ENCODE measurements at places on chromosomes 4 and X. TPM values are rescaled to one million over a fixed set of nuclear protein-coding genes. Genes with fewer than 3 reads are reported as not detected.

GRCh38 chr4:89640620-89641366 lies 196.2 kb downstream of the SNCA start:
- no peak overlapping the region for H3K27ac ChIP-seq
- DNase-seq = peak; percentile 73
- H3K36me3 ChIP-seq = no peaks in the 10 kb centered on the region
- H3K27me3 ChIP-seq = no peaks in the 10 kb centered on the region
- no peaks in the 10 kb centered on the region for H3K4me1 ChIP-seq

Gene BBS7
- 17.1 TPM for polyA plus RNA-seq

Gene FAM47A
- not detected for polyA plus RNA-seq

Gene CCDC120
- 27.3 TPM for polyA plus RNA-seq

DNA sequence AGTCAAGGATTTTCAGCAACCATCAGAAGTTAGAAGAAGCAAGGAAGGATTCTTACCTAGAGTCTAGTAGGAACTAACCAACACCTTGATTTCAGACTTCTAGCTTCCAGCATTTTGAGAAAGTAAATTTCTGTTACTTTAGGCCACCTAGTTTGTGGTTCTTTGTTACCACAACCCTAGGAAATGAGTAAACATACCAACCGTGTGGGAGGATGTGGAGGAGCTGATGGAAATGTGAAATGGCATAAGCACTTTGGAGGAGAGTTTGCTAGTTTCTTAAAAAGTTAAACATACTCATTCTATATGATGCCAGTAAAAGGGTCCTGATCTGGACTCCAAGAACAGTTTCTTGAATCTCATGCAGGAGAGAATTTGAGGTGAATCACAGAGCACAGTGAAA lies 679.4 kb downstream of the PDHA2 start:
- H3K27ac ChIP-seq = no peak overlapping the region
- no peak for DNase-seq
- H3K27me3 ChIP-seq = no peaks in the 10 kb centered on the region
- H3K36me3 ChIP-seq = no peaks in the 10 kb centered on the region

DNA sequence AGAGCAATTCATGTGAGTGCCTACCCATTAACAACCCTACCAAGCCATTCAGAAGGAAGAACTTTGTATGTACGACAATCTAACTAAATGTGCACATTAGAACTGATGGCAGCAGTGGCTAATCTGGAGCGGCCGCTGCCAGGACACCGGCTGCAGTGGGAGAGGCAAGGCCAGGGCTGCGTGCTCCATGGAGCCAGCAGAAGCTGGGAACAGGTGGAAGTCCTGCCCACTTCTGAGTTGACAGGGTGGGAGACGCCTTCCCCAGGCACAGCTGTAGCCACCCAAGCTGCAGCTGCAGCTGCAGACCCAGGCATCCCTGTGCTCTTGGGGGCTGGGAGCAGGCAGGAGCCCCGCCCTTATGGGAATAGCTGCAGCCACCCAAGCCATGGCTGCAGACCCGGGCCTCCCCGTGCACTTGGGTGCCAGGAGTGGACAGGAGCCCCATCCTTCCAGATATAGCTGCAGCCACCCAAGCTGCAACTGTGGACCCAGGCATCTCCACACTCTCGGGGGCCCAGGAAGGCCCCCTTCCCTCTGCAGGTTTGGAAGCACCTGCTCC lies 79.1 kb upstream of the DDX60 start:
- no peak for DNase-seq
- H3K27ac ChIP-seq = no peak overlapping the region
- H3K4me1 ChIP-seq = no peaks in the 10 kb centered on the region
- H3K4me3 ChIP-seq = no peak overlapping the region
- H3K27me3 ChIP-seq = no peaks in the 10 kb centered on the region
- peaks cover 37% of the 10 kb centered on the region for H3K36me3 ChIP-seq

GRCh38 chr4:159024266-159024665 lies 78.6 kb upstream of the RAPGEF2 start:
- no peak overlapping the region for H3K27ac ChIP-seq
- no peaks in the 10 kb centered on the region for H3K4me1 ChIP-seq
- H3K36me3 ChIP-seq = no peaks in the 10 kb centered on the region
- no peaks in the 10 kb centered on the region for H3K27me3 ChIP-seq
- peak; percentile 27 for DNase-seq

Gene FGD1
- 8.0 TPM for polyA plus RNA-seq

DNA sequence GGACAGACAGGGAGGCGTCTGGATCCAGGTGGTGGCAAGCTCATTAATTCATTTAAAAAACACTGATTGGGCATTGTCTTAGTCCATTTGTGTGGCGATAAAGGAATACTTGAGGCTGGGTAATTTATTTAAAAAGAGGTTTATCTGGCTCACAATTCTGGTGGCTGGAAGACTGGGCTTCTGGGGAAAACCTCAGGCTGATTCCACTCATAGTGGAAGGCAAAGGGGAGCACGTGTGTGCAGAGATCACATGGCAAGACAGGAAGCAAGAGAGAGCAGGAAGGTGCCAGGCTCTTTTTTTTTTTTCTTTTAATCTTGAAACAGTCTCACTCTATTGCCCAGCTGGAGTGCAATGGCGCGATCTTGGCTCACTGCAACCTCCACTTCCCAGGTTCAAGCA lies 100.2 kb upstream of the METTL14 start:
- no peak overlapping the region for H3K4me3 ChIP-seq
- no peak overlapping the region for H3K27ac ChIP-seq
- H3K36me3 ChIP-seq = no peaks in the 10 kb centered on the region

DNA sequence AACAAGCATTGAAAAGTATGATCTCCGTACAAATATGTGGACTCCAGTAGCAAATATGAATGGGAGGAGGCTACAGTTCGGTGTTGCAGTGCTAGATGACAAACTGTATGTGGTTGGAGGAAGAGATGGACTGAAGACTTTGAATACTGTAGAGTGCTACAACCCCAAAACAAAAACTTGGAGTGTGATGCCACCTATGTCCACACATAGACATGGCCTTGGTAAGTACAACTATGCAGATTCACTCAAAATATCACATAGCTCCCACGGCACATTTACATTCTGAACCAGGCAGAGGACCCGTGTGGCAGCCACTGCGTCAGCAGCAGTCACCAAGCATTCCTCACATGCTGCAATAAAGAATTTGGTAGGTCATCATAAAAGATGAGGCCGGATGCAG lies 41.3 kb downstream of the KLHL5 start:
- no peak for DNase-seq
- H3K4me3 ChIP-seq = no peak overlapping the region
- peaks cover 12% of the 10 kb centered on the region for H3K36me3 ChIP-seq
- H3K27ac ChIP-seq = no peak overlapping the region

GRCh38 chrX:143632625-143633410 lies 3.1 kb downstream of the SLITRK4 start:
- no peak overlapping the region for H3K27ac ChIP-seq
- peak overlapping the region; percentile 63 for H3K4me3 ChIP-seq
- no peaks in the 10 kb centered on the region for H3K36me3 ChIP-seq
- no peaks in the 10 kb centered on the region for H3K27me3 ChIP-seq
- DNase-seq = no peak

Gene PITX2
- 25.4 TPM for polyA plus RNA-seq

Gene DMRTC1
- not detected for polyA plus RNA-seq

DNA sequence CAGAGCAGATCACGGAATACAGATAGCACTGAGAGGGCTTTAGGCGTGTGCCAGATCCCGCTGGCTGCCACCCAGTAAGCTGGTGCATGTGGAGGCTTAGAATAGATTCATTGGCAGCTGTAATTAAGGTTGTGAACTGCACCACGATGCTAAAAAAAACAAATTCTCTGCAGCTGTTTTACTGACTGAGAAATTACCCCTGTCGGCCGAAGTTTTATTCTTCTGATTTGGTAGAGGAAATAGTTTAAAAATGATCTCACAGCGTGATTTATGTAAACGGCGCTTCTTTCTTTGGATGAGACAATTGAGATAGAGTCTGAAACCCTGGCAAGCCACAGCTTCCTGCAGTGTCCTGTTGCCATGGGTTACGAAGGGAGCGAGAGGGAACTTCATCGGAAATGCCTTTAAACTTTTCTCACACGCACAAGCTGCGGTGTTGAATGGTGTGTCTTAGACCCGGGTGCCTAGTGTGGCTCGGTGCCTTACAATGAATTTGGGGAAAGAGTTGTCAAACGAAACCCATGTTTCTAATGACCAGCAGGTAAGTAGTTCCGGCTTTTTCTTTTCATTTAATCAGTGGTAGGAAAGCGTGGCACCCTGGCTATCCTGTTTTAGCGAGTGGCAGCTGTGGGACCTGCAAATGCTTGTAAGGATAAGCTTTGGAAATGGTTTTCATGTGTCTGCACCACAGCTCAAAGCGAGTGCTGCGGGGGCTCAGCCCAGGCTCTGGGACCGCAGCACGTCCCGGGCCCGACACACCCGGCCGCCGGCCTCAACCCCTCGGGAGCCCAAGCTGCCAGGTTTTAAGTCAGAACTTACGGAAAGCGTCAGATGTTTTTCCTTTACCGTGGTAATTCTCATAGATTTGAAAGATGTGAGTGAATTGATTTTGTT lies 71.7 kb upstream of the HGFAC start:
- no peaks in the 10 kb centered on the region for H3K27me3 ChIP-seq
- no peak overlapping the region for H3K27ac ChIP-seq
- peaks cover 11% of the 10 kb centered on the region for H3K4me1 ChIP-seq
- DNase-seq = no peak
- H3K36me3 ChIP-seq = no peaks in the 10 kb centered on the region

DNA sequence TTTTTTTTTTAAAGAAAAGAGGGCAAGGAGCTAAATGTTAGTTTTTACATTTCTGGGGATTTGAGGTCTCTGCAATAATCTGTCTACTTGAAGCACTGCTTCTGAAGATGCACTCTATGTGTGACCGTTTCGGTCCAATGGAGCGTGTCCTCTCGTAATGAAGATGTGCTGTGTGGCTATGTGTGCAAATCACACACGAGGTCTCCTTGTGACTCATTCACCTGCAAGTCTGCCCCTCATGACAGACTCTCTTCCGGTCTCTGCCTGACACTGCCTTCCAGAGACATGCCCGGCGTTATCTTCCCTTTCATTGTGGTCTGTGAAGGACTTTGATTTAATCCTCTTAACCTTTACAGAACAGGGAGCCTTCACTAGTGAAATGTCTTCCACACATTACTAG lies 84.3 kb downstream of the TRAM1L1 start:
- no peak overlapping the region for H3K27ac ChIP-seq
- no peak overlapping the region for H3K4me3 ChIP-seq
- H3K36me3 ChIP-seq = no peaks in the 10 kb centered on the region
- H3K4me1 ChIP-seq = no peaks in the 10 kb centered on the region

Gene SASH3
- polyA plus RNA-seq = 11.4 TPM

GRCh38 chr4:102312417-102312816 lies 32.9 kb downstream of the SLC39A8 start:
- H3K36me3 ChIP-seq = no peaks in the 10 kb centered on the region
- no peaks in the 10 kb centered on the region for H3K4me1 ChIP-seq
- DNase-seq = no peak
- no peaks in the 10 kb centered on the region for H3K27me3 ChIP-seq

DNA sequence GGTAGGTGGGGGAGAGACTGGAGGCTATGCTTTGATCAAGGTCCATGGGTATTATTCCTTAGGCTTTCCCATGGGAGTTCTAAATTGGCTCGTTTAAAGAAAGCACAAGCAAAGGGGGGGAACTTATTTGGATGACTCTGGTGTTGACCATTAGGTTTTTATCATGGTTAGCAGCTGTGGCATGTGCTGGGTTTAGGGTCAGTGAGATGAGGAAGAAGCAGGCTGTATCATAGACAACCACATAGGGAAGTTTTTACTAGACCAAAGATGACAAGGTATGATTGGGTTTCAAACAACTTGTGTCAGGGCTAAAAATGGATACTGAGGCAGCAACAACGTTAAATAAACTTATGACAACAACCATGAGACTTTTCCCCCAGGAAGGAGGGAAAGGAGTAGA lies 97.7 kb downstream of the DNAAF6 start:
- no peak overlapping the region for H3K4me3 ChIP-seq
- H3K27me3 ChIP-seq = no peaks in the 10 kb centered on the region
- no peaks in the 10 kb centered on the region for H3K36me3 ChIP-seq
- no peaks in the 10 kb centered on the region for H3K4me1 ChIP-seq
- no peak for DNase-seq

GRCh38 chr4:76616526-76616925 lies 181.5 kb downstream of the SHROOM3 start:
- H3K27ac ChIP-seq = no peak overlapping the region
- no peak overlapping the region for H3K4me3 ChIP-seq
- no peaks in the 10 kb centered on the region for H3K36me3 ChIP-seq
- H3K4me1 ChIP-seq = peaks cover 22% of the 10 kb centered on the region
- no peaks in the 10 kb centered on the region for H3K27me3 ChIP-seq

Gene FGG
- polyA plus RNA-seq = 40.5 TPM

Gene EXOC1L
- not detected for polyA plus RNA-seq

- H3K4me3 ChIP-seq = no peak overlapping the region
- no peaks in the 10 kb centered on the region for H3K27me3 ChIP-seq
Measured at GRCh38 chr4:17805580-17806155, 4.9 kb downstream of the DCAF16 start.

Gene SSX4B
- not detected for polyA plus RNA-seq

DNA sequence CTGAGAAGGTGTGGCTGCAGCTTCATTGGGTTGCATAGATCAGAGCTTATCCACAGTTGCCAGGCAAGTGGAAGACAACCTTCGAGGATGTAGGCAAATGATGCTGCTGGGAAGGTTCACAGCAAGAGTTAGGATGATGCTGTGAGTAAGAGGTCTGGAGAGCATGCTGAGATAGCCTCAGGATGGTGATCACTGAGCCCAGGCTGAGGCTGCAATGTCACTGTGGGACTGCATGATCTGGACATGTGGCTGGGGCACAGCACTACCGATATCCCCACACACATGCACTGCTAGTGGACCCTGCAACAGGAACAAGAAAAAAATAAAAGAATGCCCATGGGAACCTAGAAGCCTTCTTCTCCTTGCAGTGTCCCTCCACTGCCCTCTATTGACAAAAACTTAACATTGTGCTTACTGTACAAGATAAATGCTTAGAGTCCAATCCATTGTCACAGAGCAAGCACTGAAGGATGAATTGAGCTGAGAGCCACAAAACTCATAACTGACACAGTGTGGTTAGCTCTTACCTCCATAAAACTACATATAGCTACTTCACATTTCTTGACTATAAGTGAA lies 105.6 kb downstream of the CNKSR2 start:
- H3K36me3 ChIP-seq = no peaks in the 10 kb centered on the region
- peak; percentile 18 for DNase-seq
- H3K27ac ChIP-seq = no peak overlapping the region
- no peak overlapping the region for H3K4me3 ChIP-seq
- H3K4me1 ChIP-seq = no peaks in the 10 kb centered on the region

GRCh38 chr4:6524436-6524835 lies 50.6 kb upstream of the MAN2B2 start:
- DNase-seq = no peak
- H3K4me1 ChIP-seq = no peaks in the 10 kb centered on the region
- H3K27me3 ChIP-seq = no peaks in the 10 kb centered on the region
- no peaks in the 10 kb centered on the region for H3K36me3 ChIP-seq
- H3K4me3 ChIP-seq = no peak overlapping the region

GRCh38 chr4:14985161-14985560 lies 17.1 kb upstream of the CPEB2 start:
- H3K36me3 ChIP-seq = no peaks in the 10 kb centered on the region
- no peak overlapping the region for H3K4me3 ChIP-seq
- no peak overlapping the region for H3K27ac ChIP-seq
- DNase-seq = no peak
- no peaks in the 10 kb centered on the region for H3K27me3 ChIP-seq
- H3K4me1 ChIP-seq = no peaks in the 10 kb centered on the region

- no peak overlapping the region for H3K27ac ChIP-seq
- no peak overlapping the region for H3K4me3 ChIP-seq
- H3K27me3 ChIP-seq = no peaks in the 10 kb centered on the region
Measured at GRCh38 chr4:172202480-172203076, 389.4 kb downstream of the GALNTL6 start.

Measured in large intestine (tissue), 12 donors.